NCI-H748 treated with DMSO at 0.1 percent for 48 hours (cell line): ENCODE measurements at places on chromosomes 5 and 9.

DNA sequence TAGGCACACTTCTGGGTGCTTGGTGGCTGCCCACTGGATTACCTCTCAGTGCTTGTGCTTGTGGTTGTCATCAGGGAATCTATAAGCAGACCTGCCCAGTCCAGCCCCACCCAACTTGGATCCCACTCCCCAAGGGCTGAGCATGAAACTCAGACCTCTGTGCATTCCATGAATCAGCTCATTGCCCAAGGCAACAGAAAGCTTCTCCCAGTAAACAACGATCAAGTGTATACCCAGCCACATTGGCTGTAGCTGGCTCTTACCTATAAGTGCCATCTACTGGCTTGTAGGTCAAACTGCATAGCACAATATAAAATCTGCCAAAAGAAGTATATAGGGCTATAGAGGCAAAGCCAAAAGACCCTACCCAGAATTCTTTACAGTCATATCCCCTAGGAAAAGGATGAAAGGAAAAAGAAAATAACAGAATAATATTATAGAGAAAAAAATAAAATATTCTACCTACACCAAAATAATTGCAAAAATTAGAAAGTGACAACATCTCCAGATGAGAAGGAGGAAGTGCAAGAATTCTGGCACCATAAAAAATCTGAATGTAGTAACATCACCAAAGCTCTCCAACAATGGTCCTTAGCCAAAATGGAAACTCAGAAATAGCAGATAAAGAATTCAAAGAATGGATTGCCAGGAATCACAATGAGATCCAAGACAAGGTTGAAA, 321.0 kb upstream of the TRPC7 start:
- no peak for DNase-seq

DNA sequence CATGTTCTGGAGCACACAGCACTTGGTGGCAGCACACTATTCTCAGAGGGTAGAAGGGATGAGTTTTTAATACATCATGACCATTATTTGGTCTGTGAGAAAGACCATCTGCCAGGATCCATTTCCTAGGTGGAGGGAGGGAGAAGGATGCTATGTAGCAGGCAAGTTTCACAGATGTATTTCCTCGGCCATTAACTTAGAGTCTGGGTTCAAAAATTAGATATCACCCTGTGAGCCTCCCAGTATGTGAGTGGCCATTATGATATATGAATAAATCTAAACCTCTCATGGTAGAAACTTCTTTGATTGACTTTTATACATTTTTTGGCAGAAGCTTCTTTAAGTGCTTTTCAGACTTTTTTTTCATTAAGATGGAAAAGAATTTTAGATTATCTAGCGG, 133.9 kb downstream of the SREK1 start:
- DNase-seq, result no peak

DNA sequence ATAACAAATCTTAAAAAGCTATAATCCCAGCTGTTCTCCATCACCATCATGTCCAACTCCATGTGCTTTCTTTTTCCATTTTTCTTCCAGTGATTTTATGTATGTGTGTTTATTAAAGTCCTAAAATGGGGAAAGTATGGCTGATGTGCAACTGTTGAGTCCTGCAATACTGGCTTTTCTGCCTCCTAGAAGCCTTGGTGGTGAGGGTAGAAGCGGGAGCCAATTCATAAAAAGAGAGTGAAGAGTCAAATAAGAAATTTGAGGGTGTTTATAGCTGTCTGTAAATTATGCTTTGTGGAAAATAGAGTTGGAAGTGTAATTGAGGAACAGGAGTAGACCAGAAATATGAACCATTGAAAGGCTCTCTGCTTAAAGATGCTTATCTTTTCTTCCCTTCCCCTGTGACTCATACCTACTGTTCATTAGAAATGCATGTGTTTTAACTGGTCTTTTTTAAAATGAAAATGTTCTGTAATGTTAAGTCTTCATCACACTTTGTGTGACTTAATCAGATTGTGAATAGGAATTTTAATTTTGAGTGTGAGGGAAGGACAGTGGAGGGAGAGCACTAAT, 80.1 kb downstream of the ZCCHC7 start:
- DNase-seq, result no peak

DNA sequence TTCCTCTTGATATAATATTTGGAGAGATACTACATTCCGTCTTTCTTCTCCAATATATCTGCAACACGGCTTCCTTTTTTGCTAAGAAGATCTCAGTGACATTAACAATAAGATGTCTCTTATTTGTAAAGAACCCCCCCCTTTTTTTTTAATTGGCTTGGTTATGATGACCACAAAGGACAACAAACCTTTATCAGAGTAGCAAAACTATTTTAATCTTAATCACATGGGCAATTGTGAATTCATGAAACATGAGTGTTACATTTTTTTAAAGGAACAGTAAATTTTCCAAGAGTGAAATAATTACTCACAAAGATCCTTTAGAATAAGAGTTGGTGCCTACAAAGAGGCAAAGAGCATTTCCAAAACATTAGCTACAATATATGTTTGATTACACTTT, 554.1 kb downstream of the MAT2B start:
- DNase-seq, result no peak

DNA sequence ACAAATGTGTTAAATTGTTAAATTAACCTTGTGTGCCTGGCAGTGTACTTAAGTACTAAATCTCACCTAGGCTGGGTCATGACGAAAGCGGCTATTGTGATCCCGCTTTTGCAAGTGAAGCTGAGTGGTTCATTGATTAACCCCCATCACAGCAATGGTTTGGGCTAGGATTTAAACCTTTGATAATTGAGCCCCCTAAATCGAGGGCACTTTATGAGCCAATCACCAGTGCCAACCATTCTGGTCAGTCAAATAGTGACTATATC, 22.8 kb downstream of the HNRNPK start:
- DNase-seq, result no peak

DNA sequence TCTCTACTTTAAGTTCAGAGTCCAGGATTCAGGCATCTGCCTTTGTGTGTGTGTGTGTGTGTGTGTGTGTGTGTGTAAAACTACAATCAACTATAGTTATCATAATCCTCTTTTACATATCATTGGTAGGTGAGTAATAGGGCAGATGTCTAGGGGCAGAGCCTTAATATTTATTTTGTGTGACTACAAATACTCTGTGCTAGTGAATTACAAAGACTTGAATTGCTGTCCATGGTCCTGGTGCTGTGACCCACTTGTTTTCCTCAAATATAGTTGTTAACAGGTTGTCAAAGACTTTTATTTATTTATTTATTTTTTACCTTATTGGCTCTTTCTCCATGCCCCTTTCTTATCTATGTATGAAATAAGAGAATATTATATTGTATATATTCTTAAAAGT, 196.8 kb downstream of the ANXA1 start:
- DNase-seq, result no peak
